Left renal cortex interstitium (tissue), 4 donors: ENCODE measurements at places on chromosomes 2 and 18. TPM values are rescaled to one million over a fixed set of nuclear protein-coding genes. Genes with fewer than 3 reads are reported as not detected.
A peak's percentile ranks its signal among the peaks of the same experiment; 100 is the strongest.

DNA sequence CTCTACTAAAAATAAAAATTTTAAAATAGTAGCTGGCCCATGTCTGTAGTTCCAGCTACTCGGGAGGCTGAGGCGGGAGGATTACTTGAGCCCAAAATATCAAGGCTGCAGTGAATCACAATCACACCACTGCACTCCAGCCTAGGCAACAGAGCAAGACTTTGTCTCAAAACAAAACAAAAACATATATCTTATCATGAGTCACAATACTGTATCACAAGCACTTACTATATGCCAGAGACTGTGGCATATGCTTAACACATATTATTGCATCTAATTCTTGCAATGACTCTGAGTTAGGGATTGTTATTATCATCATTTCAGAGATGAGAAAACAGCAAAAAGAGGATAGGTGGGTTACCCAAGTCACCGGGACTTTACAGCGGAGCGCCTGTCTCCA, 29.5 kb upstream of the TMEM37 start:
- no peak for DNase-seq

- DNase-seq = no peak
Measured at GRCh38 chr18:49725809-49726674, 87.3 kb downstream of the ACAA2 start.

DNA sequence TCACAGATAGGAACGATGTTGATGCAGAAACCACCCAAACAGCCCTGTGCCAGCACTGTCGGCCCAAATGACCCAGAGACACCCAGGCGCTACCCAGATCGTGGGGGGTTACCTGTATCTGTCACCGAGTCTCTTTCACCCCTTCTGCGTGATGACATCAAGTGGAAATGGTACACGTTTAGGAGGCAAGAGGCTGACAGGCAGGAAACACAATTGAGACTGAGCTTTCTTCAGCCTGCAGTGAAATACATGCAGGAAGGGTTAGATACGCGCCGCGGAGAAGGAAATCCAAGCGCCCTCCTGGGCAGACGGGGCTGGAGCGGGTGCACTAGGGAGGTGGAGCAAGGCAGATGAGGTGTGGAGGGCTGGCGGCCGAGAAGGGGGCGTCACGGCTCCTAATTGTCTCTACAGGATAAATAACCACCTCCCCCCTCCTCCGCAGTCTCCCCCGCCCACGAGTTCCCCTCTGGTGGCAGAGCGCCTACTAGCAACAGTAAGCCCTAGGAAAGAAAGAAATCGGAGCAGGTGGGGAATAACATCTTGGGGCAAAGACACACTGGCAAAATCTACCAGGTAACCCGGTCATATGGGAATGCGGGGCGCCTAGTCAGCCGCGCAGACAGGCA, at the start of gene RNF152:
Gene RNF152 (minus strand): TSS at position 325 of the 626 bp plus-strand sequence. CDS start 76,544 bp downstream, outside the sequence.
- DNase-seq = no peak

- no peak for DNase-seq
Measured at GRCh38 chr18:48949050-48949605, 1.6 kb downstream of the SMAD7 start.

SLC14A1 gene
- polyA plus RNA-seq = 4.0 TPM

AQP4 gene
- 0.64 TPM for polyA plus RNA-seq

- peak; percentile 91 for DNase-seq
Measured at GRCh38 chr2:17540093-17540812, at the start of gene VSNL1. TSS of gene VSNL1 (plus strand) at chr2:17540696. CDS start at chr2:17592075, 51,379 bp downstream.

DNA sequence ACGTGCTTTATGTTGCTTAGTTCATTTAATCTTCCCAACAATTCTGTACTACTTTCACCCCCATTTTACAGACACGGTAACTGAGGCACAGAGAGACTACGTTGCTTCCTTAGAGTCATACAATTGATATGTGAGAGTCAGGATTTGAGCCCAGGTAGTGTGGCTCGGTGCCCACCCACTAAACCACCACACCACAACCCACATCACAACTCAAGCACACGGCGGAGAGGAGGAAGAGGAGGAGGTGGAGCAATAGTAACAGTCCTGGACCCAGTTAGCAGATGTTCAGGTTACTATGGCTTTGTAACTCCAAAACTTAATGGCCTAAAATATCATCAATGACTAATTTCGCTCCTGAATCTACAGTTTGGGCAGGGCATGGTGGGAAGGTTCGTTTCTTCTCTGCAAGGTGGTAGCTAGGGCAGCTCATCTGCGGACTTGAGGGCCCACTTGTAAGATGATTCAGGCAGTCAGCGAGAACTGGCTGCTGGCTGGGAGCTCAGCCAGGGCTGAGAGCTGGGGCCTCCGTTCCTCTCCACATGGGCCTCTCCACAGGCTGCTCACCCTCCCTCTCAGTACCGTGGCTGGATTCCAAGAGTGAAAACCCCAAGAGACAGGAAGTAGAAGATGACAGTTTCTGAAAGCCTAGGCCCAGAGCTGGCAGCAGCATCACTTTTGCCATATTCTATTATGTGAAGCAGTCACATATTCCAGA, 167.1 kb downstream of the ZFP36L2 start:
- DNase-seq = no peak

GRCh38 chr18:34576622-34577021, 133.5 kb upstream of the DTNA start:
- DNase-seq = no peak

DNA sequence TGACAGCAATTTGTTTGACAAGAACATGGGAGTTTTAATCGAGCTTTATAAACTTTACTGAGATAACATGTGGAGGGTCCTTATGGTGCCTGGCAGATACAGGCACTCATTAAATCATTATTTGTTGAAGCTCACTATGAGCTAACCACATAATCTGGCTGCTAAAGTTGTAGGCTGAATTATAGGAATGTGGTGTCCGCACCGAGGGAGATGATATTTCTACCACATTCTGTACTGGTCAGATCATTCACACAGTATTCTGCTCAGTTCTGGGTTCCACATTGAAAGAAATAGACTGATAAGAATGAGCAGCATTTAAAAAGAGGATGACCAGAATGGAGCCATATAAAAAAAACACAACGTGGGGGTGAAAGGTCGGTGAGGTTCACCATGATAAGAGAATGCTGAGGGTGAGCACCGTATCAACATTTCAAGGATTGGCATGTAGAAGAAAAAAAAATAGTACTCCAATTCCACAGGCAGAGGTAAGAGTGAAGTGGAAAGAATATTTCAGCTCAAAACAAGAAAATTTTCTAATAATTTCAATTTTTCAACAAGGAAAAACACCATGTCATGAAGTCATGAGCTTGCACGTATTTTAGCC, 54.4 kb downstream of the TMEFF2 start:
- no peak for DNase-seq

DNA sequence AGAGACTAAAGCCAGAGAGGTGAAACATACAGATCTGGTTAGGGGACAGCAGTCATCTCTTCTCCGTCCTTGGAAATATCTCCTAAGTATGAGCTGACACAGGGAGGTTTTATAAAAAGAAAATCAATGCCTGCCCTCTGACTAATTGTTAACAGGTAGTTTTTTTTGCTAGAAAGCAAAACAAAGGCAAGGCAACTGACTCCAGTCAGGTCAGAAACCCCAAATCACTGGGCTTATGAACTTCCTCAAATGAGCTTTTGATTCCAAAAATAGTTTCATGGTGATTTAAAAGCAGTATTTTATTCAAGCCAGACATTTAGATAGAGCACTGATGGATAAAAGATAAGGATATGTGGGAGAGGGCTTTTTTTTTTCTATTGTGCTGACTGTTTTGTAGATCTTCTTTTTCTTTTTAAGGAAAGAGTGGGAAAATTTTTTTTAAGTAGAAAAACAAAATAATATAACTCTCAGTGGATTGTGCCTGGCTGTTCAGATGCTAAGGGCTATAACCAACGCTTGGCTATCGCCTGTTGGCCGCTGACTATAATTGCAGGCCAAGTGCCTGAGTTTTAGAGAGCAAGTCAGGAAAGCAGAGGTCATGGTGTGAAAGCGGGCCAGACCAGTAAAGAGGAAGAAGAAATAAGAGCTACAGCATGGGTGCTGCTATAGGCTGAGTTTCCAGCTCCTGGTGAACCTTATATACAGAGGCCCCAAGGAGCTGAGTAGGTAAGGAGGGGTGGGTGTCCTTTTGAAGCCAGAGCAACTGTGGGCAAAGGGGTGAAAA, 44.9 kb downstream of the MRPL35 start:
- no peak for DNase-seq

GRCh38 chr2:106890606-106891005, 4.6 kb upstream of the ST6GAL2 start:
- DNase-seq = no peak

DNA sequence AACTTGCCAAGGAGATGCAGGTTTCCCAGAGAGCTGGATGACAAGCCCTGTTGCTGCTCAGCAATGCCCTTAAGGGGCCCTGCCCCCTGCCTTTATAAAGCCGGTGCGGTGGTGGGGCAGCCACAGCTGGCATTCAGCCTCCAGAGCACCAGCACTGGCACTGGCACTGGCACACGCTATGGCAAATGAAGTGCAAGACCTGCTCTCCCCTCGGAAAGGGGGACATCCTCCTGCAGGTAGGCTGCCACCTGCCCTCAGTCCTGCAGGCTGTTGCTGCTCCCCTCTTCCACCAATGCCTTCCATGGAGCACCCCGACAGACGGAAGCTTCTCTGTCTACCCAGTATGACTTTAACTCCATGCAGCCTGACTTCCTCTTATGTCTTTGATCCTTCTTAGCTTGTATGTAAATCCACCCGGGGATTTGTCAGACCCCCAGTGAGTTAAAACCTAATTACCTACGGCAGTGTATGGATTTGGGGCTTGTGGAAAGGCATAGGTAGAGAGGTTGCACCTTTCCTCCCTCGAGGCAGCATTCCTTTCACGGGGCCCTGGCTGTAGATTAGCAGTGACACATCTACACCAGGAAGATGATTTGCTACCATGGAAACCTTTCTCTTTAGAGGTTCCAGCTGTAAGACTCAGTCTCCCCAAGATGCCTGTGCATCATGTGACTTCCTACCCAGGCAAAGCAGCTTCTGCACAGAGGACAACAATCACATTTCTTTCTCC, at the start of gene DAPL1:
Gene DAPL1 (plus strand): TSS at position 123 of the 730 bp plus-strand sequence. CDS start 56 bp downstream, at position 179.
- DNase-seq = no peak

DNA sequence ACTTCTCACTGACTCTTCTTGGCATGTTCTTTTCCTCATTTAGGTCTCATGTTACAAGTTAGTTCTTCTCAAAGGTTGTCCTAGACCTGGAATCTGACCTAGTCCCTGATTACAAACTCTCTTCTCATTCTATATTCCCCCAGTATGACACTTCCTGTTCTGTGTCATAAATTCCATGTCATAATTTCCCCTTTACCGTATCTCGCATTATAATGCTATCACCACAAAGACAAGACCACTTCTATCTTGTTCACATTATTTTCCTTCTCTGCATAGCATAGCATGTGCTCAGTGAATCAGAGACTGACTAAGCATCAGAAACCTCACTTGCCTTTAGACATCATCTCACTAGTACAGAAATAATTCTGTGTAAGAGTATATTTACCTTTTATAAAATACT, 63.6 kb upstream of the CAVIN2 start:
- no peak for DNase-seq

DNA sequence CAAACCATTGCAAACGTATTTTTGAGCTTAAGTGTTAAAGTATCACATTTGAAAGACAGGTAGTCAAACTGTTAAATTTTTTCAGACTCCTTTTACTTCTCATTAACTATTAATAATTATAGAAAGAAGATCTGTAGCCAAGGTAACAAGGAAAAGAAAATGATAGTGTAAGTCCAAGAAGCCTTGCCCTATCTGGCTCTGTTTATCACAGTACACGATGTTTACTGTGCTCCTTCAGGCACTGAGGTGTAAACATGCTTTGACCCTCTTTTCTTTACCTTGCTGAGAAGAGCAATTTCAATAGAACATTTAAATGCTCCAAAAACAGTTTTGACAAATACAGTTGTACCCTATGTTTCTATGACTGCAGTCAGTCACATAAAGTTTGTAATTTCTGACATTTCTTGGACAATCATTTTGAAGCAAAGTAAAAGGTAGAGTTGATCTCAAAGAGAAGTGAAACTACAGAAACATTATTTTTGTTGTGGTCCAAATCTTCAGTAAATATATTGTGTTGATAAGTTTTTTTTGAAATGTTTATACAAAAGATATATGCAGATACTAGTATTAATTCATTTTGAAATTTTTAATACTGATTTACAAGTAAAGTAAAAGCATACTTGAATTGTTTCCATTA, 152.6 kb upstream of the KYNU start:
- DNase-seq = no peak

GRCh38 chr2:236180831-236181453, 12.8 kb upstream of the GBX2 start:
- no peak for DNase-seq

CYS1 gene
- polyA plus RNA-seq = 100 TPM

DNA sequence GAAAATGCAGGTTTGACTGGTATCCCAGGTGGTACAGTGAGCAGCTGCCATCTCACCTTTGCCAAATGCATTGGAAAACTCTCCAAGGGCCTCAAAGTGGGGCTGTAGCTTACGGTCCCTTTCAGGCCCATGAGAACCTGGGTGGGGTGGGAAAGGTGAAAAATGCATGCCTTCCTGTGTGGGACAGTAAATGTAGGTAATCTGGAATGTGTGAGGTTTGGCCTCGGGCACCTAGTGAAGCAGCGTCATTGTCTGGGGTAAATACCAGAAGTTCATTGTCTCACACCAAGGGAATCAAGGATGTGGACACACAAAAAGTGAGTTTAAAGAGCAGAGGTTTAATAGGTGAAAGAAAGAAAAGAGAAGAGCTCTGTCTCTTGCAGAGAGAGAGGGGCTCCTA, 36.6 kb downstream of the TIMM21 start:
- DNase-seq = no peak

- DNase-seq = no peak
Measured at GRCh38 chr2:9335322-9335832, 88.0 kb downstream of the ITGB1BP1 start.

GRCh38 chr2:149191915-149192314, 138.5 kb upstream of the LYPD6 start:
- no peak for DNase-seq

DNA sequence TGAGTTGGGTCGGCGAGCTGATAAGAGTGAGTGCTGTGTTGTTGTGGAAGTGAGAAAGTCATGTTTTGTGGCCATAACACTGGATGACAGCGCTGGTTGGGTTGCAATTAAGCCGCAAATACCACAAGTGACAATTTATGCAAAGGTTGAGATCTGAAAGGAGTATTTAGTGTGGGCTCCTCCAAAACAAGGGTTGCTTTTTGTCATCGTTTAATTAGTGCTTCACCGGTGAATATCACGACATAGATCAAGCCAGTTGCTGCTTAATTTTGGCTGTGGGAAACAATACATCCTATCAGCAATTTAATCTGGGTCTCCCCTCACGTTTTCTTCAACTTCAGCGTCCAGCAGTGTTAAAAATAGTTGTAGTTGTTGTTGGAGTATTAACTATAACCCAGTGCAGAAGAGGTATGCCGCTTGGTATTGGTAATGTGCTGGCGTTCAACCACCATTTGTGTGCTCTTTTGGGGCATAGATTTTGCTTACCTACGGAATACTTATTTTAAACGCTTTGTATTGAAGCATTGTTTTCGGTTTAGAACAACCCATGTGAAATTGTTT, 662 bp downstream of the ACVR2A start:
- DNase-seq = no peak

DNA sequence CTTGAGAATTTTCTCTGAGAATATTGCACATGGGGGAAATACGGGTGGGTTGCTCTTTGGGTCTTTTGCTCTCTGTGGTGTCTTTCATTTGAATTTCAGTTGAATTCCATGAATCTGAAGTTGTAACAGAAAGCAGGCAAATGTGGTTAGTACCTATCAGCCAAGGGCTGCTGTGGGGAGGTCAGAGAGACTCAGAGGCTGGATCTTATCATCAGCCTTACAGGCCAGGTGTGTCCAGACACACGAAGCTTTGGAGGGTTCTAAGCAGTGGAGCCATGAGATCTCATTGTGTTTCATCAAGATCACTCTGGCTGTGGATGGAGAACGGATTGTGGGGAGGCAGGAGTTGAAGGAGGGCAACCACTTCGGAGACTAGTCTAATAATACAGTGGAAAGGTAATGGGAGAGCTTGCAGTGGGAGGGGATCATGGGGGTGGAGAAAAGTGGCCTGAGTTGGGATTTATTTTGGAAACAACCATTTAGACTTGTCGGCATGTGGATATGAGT, 68.1 kb downstream of the GNAL start:
- no peak for DNase-seq
